ENCODE measurements at places on chromosomes 16 and 17.

DNA sequence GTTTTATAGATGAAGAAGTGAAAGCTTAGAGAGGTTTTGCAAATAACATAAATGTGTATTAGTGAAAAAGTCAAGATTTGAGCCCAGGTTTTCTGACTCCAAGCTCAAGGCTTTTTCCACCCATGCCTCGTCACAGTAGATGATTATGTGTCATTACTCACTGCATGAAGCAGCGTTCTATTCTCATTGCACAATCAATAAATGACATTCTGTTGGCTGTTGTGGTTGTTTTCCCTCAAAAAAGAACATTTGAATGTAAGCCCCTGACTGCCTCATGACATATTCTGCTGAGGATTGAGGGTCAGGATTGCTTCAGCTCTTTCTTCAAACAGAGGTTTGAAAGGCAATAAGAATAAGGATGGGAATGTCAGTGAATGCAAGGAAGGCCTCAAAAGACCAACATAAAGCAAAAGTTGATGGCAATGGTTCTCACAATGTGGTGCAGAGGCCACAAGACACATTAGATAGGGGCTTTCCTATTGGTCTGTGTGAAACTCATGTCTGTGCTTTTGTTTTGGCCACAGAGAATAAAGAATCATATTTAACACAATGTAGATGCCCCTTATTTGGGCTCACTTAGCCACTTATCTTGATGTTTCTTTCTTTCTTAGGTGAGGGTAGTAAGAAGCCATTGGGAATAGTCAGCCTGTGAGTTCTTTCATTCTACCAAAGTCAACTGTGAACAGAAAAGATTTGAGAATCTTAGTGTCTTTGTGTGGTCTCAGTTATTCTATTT lies 5.4 kb upstream of the MMD start:
- DNase-seq, result no peak

- no peak for DNase-seq
Observed at GRCh38 chr16:554640-555365, 5.4 kb upstream of the PRR35 start.

GRCh38 chr16:49602976-49603310 lies 229.3 kb downstream of the C16orf78 start:
- DNase-seq, result no peak

DNA sequence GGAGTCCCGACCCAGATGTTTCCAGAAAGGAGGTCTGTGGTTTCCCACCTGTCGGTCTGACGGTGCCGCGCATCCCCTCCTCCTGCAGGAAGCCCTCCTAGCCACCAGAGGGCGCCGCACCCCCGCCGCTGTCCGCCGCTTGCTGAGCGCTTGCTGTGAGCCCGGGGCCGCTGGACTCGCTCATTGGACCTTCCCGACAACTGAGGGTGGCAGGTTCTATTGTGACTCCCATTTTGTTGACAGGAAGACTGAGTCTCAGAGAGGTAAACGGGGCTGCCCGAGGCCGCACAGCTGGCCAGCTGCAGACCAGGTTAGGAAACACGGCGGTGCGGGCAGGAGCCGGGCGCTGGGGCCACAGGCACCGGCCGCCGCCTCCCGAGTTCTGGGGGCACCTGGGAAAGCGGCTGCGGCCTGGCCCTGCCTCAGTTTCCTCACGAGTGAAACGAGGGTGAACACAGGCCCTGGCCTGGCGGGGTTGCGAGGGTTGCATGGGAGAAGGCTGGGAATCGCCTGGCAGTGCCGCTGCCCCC lies 191.1 kb upstream of the CIBAR2 start:
- DNase-seq, result no peak

GRCh38 chr17:70394473-70395232 lies 225.3 kb downstream of the KCNJ2 start:
- no peak for DNase-seq

- no peak for DNase-seq
Observed at GRCh38 chr17:73090396-73091202, 1.9 kb downstream of the SLC39A11 start.

DNA sequence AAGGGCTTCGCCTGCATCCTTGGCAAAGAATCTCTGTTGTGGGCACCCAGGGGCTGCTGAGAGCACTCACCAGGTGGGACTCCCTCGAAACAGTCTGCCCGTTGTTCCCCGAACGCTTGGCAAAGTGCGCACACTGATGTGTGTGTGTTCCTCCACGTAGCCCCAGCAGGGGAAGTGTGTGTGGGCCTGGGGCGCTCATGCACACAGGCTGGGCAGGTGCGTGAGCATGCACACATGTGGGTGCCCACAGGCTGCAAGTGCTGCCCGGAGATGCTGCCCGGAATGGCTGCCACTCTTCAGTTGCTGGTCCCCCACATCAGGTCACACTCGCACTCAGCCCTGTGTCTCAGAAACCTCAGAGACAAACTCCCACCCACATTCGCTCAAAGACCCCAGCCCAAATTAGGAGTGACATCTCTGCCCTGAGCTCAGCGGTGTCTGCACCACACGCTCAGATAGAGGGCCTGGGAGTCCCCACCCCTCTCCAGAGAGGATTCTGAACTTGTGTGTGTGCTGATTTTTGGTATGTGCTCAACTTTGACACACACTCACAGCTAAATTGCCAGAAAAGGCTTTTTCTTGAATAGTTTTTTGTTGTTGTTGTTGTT lies 119.4 kb downstream of the MGAT5B start:
- no peak for DNase-seq

DNA sequence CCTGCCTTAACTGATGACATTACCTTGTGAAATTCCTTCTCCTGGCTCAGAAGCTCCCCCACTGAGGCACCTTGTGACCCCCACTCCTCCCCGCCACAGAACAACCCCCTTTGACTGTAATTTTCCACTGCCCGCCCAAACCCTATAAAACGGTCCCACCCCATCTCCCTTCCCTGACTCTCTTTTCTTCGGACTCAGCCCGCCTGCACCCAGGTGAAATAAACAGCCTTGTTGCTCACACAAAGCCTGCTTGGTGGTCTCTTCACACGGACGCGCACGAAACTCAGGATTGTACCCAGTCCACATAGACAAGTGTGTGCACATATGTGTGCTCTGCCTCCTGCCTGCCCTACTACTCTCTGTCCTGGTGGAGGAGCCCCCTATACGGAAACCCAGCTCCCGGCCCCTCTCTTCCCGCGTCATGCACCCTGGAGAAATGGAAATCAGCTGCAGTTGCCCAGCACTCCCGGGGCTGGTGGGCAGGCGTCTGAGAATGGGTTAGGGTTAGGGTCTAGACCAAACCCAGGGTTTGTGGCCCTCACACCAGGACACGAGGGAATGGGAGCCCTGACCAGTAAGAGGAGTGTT lies 2.4 kb upstream of the RHBDF1 start:
- no peak for DNase-seq

- no peak for DNase-seq
Observed at GRCh38 chr17:78383725-78384471, 5.4 kb downstream of the PGS1 start.

GRCh38 chr17:48835971-48836370 lies 5.1 kb downstream of the CALCOCO2 start:
- DNase-seq, result no peak

GRCh38 chr17:68184141-68184571 lies 63.7 kb upstream of the AMZ2 start:
- no peak for DNase-seq

- no peak for DNase-seq
Observed at GRCh38 chr16:63714876-63715275, 1407.0 kb downstream of the CDH11 start.

DNA sequence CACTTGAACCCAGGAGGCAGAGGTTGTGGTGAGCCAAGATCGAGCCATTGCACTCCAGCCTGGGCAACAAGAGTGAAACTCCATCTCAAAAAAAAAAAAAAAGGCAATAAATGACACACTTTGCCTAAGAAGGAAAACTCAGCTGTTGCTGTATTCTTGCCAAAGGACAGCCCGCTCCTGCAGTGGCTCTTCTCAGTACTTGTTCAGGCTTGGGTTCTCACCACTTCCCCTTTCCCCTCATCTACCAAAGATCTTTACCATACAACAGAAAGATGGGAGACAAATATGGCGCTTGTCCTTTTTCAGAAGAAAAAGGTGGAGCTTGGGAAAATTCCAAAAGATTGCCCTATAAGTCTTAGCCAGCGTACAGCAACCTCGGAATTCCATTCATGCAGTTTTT lies 58.5 kb downstream of the MYH13 start:
- no peak for DNase-seq
